Activated CD4-positive, alpha-beta memory T cell treated with anti-CD3 and anti-CD28 coated beads for 36 hours (primary cell): ENCODE measurements at places on chromosomes 1 and 21.

GRCh38 chr1:47388030-47388890, 27.8 kb upstream of the FOXE3 start:
- no peak for DNase-seq

- DNase-seq, result no peak
Measured at GRCh38 chr1:7292036-7292681, 478.9 kb upstream of the VAMP3 start.

DNA sequence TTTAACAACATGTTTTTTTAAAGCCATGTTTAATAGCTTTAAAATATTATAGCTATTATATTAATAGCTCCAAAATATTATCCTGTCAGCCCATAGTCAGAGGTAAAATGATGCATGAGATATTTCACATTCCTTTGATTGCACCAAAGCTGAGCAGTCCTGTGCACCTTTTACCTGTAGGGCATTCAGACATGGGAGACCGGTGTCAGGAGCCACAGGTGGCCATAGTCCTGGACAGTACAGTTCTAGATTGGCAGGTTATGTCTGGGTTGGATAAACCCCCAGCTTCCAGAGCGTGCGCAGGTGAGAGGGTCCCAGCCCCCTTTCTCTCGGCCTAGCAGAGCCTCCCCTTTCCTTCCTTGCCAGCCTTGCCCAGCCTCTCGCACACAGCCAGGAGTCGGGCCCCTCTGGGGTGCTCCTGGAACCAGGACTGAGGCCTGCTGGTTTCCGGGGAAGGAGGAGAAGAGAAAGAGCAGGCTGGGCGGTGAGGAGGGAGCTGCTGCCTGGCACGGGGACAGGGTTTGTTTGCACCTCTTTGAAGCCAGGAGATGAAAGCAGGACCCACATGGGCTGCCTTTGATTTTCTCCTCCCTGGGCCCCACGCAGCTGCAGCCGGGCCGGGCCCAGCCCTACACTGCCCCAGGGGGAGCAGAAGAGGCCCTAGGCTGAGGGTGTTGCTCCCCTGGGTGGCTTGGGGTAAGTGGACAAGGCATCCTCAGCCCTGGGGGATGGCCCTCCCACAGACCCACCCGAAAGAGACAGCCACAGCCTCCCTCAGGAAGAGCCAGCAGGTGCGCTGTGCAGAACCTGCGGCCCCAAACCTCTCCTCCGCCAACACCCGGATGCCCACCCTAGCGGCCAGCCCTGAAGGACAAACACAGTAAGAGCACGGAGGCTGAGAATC, 75.2 kb upstream of the TARDBP start:
- DNase-seq, result no peak

- no peak for DNase-seq
Measured at GRCh38 chr1:184156521-184157393, 105.2 kb downstream of the TSEN15 start.

- DNase-seq, result no peak
Measured at GRCh38 chr1:156480016-156480370, 20.6 kb downstream of the MEF2D start.

GRCh38 chr1:28195780-28196179, 19.3 kb upstream of the PTAFR start:
- DNase-seq, result no peak

DNA sequence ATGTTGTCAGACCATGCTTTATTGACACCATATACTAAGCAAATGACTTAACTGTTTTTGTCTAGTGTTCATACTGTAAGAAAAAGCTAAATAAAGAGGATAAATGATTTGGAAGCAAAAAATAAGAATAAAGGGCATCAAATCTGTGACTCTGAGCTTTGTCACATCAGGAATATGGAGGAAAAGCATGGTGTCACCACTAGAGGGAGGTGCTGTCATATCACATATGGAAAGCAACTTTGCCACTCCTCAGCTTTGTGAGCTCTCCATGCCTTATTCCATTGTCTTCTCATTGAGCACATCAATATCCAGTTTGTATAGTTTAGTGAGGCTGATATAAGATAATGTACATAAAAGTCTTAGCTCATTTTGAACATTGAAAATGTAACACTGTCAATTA, 20.8 kb upstream of the GBP1 start:
- peak; percentile 43 for DNase-seq

- DNase-seq, result no peak
Measured at GRCh38 chr1:68346188-68346808, 103.5 kb downstream of the RPE65 start.

DNA sequence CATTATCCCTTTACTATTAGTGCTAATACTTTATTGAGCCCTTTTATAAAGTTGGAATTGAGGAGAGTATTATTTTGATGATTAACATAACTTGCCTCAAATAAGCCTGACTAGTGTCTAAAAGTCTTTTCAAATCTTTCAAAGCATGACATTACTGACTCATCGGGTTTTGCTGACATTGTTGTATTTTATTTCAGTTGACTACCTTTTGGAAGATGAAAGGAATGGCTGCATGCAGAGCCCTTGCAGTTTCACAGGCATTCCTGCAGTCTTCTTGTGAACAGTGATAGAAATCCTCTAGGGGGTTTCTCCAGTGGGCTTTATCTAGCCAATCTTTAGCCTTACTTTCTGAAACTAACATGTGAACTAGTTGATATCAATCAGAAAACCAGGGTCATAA, 43.0 kb upstream of the TMEM61 start:
- DNase-seq, result no peak

DNA sequence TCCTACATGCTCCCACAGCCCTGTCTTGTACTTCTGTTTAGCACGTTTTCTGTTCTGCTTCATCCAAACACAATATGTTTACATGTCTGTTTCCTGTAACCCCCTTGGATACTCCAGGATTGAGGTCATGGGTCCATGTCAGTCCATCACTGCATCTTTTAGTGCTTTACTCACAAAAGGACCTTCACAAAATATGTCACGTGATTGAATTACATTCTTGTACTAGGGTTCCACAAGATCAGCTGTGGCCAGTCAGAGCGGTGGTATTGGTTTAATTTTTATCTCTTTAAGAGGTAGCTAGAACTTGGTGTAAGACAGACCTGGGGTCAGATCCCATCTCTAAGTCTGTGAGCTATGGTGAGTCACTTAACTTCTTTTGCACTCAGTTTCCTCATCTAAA, 201.2 kb upstream of the FAM78B start:
- no peak for DNase-seq

DNA sequence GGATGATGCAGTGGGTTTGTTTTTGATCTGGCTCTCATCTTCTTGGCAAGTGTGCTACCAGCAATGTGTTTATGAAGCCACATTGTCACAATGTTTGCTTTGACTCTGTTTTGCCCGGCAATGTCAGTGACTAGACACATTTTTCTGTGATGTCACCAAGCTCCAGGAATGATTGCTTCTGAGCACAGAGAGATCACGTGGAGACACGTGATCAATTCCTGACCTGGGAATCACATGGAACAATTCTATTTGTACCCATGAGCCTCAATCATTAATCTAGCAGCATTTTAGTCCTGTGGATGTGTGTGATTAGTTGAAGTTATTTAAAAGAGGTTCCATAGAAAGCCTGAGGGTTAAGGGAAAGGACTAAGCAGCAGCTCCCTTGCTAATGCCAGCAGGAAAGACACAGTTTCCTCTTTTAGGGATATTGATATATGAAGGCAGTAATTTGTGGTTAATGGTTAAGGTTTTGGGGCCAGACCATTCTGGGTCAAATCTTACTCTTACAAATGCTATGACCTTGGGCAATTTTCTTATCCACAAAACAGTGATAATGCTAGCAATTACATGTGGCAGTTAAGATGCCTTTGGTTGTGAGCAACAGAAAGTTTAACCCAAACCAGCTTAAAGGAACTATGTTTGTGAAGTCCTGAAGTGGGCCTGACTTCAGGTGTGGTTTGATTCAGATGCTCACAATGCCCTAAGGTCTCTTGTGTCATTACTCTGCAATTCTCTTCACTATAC, 59.0 kb downstream of the FASLG start:
- DNase-seq, result no peak

DNA sequence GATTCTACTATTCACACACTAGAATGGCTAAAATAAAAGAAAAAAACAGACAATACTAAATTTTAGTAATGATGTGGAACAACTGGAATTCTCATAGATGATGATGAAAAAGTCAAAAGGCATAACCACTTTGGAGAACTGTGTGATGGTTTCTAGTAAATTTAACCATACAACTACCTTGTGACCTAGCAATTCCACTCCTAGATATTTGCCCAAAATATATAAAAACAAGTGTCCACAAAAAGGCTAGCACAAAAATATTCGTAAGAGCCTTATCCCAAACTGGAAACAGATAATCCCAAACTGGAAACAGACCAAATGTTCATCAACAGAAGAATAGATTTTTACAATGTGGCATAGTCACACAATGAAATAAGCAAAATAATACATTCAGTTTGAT, 67.9 kb upstream of the PGBD5 start:
- DNase-seq, result no peak

- no peak for DNase-seq
Measured at GRCh38 chr1:119648620-119649004, 546 bp upstream of the ZNF697 start.

GRCh38 chr1:150579110-150579944, at the start of gene MCL1:
TSS of gene MCL1 (minus strand) at chr1:150579610. CDS start at chr1:150579530, 80 bp downstream.
- DNase-seq, result peak; percentile 95

DNA sequence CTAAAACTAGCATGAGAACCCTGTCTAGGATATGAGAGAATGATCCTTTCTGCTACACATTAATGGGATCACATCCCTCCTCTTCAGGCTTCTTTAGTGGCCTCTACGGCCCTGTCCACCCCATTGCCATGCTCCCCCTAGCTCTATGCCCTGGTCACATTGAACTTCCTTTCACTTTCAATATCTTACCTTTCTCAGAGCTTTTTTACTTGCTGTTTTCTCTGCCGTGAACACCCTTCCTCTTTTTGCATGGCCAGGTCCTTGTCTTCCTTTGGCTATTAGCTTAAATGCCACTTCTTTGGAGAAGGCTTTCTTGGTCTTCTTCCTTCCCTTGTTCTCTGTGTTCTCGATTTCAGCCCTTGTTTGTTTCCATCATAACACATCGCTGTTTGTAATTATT, 97.4 kb downstream of the GIPC2 start:
- DNase-seq, result no peak

GRCh38 chr21:41168391-41169257, 664 bp downstream of the BACE2 start:
- DNase-seq, result peak; percentile 24

DNA sequence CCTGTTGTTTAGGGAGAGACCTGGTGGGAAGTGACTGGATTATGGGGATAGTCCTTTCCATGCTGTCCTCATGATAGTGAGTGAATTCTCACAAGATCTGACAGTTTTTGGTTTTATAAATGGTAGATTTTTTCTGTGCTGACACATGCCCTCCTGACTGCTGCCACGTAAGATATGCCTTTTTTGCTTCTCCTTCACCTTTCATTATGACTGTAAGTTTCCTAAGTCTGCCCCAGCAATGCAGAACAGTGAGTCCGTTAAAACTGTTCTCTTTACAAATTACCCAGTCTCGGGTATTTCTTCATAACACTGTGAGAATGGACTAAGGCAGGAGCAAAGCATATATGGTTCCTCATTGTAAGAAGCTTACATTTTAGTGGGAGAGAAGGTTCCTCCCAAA, 1727.2 kb downstream of the NCAM2 start:
- no peak for DNase-seq

DNA sequence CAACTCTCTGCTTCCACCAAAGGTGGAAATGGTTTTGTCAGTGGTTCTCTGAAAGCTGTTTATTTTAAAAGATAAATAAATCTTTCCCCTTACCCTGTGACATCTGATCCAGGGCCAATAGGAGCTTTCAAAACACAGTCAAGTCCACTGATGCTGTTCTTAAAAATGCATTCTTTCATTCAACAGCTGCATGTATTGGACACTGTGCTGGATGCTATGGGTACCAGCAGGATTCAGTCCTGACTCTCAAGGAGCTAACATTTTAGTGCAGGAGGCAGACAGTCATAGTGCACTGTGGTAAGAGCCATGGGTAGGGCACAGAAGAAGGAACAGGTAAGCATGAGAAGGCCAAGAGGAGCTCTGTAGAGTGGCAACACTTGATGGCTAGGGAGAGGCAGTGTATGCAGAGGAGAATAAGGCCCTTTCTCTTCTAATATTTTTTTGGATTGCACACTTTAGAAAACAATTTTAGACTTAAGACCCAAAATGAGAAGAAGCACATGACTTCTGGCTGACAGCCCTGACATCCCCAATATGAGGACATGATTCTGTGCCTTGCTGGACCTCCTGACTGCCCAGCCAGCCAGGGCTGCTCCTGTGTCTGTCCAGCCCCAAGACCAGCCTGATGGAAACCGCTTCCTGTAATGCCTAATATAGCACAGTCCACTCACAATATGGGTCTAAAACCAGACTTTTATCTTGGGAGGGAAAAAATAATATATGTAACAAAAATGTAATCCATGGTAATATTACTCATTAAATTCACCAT, 207.3 kb downstream of the SDCCAG8 start:
- no peak for DNase-seq

GRCh38 chr1:32372149-32372756, 9.9 kb downstream of the TSSK3 start:
- peak; percentile 63 for DNase-seq

DNA sequence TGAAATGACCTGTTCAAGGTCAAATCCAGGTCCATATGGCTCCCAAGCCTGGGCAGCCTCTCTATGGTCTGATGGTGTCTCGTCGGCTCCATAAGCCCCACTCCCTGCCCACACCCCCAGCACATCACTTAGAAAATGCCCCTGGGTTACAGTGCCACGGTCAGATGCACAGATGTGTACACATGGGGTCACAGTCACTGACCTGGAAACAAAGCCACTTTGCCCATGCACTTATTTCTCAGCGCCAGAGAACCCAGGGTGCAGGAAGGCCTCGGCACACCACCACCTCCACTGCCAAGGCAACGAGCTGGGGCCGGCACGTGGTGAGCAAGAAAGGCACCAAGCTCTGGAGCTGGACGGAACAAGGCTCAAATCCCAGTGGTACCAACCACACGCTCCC, 24.7 kb downstream of the IFFO2 start:
- no peak for DNase-seq

DNA sequence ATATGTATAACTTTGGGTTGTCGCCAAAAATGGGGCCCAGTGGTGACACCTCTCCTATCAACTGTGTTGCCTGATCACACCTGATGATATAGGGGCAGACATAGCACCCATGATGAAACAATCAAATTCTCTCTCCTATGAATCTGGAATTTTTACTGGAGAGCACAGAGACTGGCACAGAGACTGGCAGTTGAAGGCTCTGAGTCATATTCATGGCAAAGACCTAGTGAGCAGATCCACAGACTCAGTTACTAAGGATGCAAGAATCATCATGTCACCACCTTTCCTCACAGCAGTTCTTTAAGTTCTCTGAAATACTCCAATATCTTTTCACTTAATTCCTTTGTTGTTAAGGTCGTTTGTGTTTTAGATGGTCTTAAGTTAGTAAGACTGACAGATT, 60.0 kb downstream of the APCS start:
- no peak for DNase-seq

GRCh38 chr1:53271446-53272090, 33.2 kb upstream of the MAGOH start:
- DNase-seq, result no peak

- DNase-seq, result no peak
Measured at GRCh38 chr1:159113596-159114433, 37.2 kb upstream of the AIM2 start.
